ENCODE measurements at places on chromosomes 4 and X.
A peak's percentile ranks its signal among the peaks of the same experiment; 100 is the strongest.

GRCh38 chr4:170242471-170242870 is 152.7 kb upstream of the AADAT start:
- H3K4me3 ChIP-seq, result no peak overlapping the region
- no peak for DNase-seq

- no peak overlapping the region for H3K4me3 ChIP-seq
- no peaks in the 10 kb centered on the region for H3K27me3 ChIP-seq
- H3K36me3 ChIP-seq, result peaks cover 2% of the 10 kb centered on the region
- DNase-seq, result no peak
- peak overlapping the region; percentile 17 for H3K27ac ChIP-seq
Observed at GRCh38 chrX:14916017-14916674, 42.9 kb downstream of the MOSPD2 start.

- DNase-seq, result no peak
- H3K4me3 ChIP-seq, result no peak overlapping the region
- H3K27me3 ChIP-seq, result no peaks in the 10 kb centered on the region
- no peaks in the 10 kb centered on the region for H3K4me1 ChIP-seq
- no peak overlapping the region for H3K27ac ChIP-seq
Observed at GRCh38 chrX:30973784-30974427, 84.9 kb upstream of the TAB3 start.

DNA sequence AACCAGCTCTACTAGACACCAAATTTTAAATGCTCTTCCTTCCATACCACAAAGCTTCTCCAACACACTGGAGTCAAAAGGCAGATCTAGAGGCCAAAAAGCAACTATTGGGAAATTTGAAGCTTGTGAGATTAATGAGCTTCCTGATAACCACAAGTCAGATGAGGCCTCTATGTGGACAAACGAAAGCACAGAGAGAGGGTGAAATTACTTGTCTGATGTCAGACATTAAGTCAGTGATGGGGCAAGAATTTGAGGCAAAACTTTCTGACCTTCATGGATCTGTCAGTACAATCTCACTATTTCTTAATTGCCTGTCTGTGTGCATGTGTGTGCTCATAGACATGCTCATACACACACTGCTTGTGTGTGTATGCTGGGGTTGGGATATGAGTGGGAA is 103.6 kb downstream of the GUCY2F start:
- no peaks in the 10 kb centered on the region for H3K36me3 ChIP-seq
- no peak overlapping the region for H3K4me3 ChIP-seq
- H3K27me3 ChIP-seq, result no peaks in the 10 kb centered on the region
- no peak for DNase-seq
- no peak overlapping the region for H3K27ac ChIP-seq

DNA sequence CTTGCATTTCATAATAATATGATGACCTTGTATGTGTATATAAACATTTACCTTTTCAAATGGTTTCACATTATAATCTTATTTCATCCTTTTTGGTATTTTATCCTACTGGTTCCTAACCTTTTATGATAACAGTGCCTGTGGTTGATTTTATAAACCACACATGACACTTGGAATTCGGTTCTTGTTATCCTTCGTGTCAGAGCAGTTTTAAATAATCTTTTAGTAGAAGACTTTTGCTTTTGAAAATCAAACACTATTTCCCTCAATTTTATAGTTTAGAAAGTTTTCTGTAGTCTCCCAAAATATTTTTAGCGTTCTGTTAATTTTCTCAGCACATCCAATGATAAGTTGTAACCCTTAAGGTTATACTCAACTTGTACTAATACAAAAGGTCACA is 676.8 kb downstream of the RAPGEF2 start:
- H3K4me1 ChIP-seq, result no peaks in the 10 kb centered on the region
- no peaks in the 10 kb centered on the region for H3K27me3 ChIP-seq
- H3K27ac ChIP-seq, result no peak overlapping the region
- no peak overlapping the region for H3K4me3 ChIP-seq
- no peaks in the 10 kb centered on the region for H3K36me3 ChIP-seq
- DNase-seq, result no peak

DNA sequence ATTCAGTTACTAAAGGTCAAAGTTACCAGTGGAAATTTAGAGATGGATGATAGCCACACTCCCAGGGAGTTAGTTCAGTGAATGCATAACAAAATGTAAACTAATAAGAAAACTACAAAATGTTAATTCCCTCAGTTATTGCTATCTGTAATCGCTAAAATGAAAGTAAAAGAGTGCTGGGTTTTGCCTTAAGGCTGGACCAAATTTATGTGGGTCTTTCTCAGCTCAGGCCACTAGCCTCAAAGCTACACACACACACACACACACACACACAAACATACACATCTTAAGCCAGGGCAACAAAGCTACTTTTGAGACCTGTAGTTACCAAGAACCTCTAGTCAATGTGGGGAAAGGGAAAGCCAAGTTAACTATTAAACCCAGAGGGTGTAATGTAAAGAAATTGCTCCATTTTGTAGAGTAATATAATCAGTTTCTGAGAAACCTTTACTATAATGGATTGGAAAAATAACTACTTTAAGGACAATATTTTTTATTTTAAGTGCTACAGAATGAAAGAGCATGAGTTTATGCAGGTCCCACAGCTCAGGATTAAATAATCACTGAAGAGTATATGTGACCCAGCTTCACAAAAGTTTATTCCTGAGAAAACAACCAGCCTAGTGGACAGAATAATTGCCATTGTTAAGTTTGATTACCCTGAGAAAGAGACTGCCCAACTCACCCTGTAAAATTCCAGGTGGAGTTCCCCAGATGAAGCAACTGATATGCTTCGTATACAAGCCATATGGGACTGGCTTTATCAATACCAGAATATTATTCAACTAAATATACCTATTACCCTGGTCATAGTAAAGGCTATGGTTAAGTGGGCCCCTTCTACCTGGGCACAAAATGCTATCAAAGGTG is 8.9 kb upstream of the UGT2A3 start:
- no peaks in the 10 kb centered on the region for H3K27me3 ChIP-seq
- no peak for DNase-seq
- H3K4me3 ChIP-seq, result no peak overlapping the region
- H3K36me3 ChIP-seq, result no peaks in the 10 kb centered on the region

- peaks cover 2% of the 10 kb centered on the region for H3K36me3 ChIP-seq
- no peaks in the 10 kb centered on the region for H3K4me1 ChIP-seq
- no peak for DNase-seq
- H3K4me3 ChIP-seq, result no peak overlapping the region
Observed at GRCh38 chrX:358651-359143, 28.0 kb downstream of the PPP2R3B start.

- no peak for DNase-seq
- H3K4me1 ChIP-seq, result no peaks in the 10 kb centered on the region
- peak overlapping the region; percentile 73 for H3K27ac ChIP-seq
- H3K27me3 ChIP-seq, result no peaks in the 10 kb centered on the region
- H3K36me3 ChIP-seq, result no peaks in the 10 kb centered on the region
Observed at GRCh38 chrX:101051153-101051548, 760 bp downstream of the TRMT2B start.

- H3K36me3 ChIP-seq, result no peaks in the 10 kb centered on the region
- H3K4me1 ChIP-seq, result no peaks in the 10 kb centered on the region
- H3K27me3 ChIP-seq, result no peaks in the 10 kb centered on the region
- no peak overlapping the region for H3K4me3 ChIP-seq
- no peak overlapping the region for H3K27ac ChIP-seq
Observed at GRCh38 chr4:143109376-143109775, 75.3 kb upstream of the USP38 start.

Measured in aorta (tissue), 5 donors.